ENCODE measurements at places on chromosomes 6 and 20.

DNA sequence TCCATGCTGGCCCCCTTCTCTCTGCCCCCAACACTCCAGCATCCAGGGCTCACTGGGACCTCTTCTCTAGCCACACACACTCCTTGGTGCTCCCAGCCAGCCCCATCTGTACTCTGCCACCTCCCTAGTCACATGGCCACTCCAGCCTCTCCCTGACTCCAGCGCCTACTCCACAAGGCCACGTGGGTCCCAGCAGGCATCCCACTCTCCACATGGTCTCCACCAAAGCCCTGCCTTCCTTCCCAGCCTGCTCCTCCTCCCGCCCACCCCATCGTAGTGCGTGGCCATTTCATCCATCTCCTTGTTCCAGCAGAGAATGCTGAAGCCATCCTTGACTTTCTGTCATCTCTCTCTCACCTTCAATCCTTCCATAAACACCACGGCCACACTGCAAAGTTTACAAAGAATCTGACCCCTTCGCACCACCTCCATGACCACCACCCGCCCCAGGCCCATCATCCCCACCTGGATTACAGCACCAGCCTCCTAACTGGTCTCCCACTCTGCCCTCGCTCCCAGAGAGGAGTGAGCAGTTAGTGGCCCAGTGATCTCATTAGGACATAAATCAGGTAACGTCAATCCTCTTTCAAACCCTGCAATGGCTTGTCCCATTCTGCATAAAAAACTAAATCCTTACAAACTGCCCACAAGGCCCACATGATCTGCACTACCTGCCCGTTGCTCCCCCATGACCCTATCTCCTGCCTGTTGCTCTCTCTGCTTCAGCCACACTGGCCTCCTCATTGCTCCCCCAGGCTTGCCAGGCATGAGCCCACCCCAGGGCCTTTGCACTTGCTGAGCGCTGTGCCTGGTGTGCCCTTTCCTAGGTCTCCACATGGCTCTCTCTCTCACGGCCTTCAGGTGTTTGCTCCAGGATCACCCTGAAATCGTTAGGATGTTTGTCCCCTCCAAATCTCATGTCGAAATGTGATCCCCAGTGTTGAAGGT, 96.2 kb downstream of the GRM4 start:
- no peak for DNase-seq

GRCh38 chr6:20200761-20201630, 11.3 kb downstream of the MBOAT1 start:
- DNase-seq: no peak

DNA sequence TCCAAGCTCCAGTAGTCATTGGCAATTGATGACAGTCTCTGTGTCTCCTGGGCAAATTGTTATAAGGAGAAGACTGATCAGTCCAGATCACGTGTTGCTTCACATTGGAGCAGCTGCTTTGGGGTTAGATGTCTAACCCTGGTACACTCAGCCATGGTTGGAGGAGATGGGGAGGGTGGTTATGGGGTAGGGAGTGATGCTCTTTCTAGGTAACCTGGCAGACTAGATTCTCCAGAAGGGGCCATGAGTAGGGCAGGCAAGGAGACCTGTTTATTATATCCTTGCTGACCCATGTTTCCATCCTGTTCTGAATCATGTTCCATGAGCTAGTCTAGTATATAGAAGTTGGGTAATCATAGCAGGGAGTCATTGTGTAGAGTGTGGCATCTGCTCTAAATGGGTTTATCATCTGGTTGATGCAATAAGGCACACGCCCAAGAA, 50.8 kb upstream of the BACH2 start:
- DNase-seq: no peak

- no peak for DNase-seq
These were observed 72.7 kb upstream of the RCAN2 start for GRCh38 chr6:46563924-46564323.

- DNase-seq: no peak
These were observed 110.0 kb downstream of the SCML4 start for GRCh38 chr6:107714104-107714503.

GRCh38 chr6:143510991-143511891, at the start of gene FUCA2:
Gene FUCA2, minus strand, starts transcription at chr6:143511720. Its CDS starts 86 bp downstream, at chr6:143511634.
- peak; percentile 79 for DNase-seq

DNA sequence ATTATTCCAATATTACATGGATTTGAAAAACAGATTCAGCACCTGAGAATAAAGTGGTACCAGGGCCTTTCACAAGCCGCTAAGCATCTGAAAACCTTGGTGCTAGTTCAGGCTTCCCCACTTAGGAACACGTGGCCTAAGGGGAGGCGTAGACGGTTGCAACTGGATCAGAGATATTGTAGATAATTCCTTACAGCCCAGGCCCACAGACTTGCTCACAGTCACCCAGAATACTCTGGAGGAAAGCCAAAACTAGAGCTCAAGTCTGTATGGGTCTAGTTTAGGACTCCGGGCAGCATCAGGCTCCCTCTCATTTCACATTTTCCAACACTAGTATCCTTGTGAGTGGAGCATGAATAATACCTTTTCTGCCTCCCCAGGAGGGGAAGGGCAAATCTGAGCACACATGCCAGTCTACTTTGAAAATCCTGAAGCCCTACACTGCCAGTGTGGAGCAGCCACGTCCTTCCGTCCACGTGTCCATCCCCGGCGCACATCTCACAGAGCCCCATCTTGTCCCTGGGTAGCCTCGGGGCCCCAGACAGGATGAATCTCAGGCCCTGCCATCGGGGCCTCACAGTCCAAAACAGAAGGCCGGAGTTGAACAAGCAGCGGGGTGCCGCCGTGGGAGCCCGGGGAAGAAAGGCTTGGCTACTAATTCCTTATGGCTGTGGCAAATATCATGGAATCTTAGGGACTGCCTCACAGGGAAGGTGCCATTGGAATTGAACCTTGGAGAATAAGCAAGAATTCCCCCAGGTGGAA, 299.3 kb downstream of the NRN1 start:
- no peak for DNase-seq

DNA sequence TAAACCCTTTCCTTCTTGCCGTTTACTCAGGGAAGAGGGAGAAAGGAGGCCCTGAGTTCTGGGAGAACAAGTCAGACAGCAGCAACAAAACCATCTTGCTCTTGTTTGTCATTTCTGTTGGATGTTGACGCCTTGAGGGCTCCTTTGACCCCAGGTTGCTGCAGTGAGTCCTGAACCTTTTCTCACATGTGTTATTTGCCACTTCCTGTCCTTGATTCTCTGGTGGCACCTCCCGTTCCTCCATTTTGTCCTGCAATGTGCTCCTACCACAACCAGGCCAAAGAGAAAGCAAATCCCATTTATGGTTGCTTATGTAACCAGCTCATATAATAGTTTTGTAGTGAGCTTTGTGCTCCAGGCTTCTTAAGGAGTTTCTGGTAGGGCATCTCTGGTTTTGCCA, 66.6 kb upstream of the ADGRF4 start:
- no peak for DNase-seq

- DNase-seq: no peak
These were observed 30.5 kb downstream of the NPEPL1 start for GRCh38 chr20:58722877-58723627.

GRCh38 chr20:5557123-5557522, 193.1 kb upstream of the SHLD1 start:
- peak; percentile 58 for DNase-seq

- DNase-seq: no peak
These were observed 32.5 kb upstream of the TMEM244 start for GRCh38 chr6:129893640-129894039.

- no peak for DNase-seq
These were observed 13.4 kb downstream of the ALDH8A1 start for GRCh38 chr6:134936476-134936875.

- no peak for DNase-seq
These were observed 60.5 kb downstream of the EDN1 start for GRCh38 chr6:12350644-12351170.

DNA sequence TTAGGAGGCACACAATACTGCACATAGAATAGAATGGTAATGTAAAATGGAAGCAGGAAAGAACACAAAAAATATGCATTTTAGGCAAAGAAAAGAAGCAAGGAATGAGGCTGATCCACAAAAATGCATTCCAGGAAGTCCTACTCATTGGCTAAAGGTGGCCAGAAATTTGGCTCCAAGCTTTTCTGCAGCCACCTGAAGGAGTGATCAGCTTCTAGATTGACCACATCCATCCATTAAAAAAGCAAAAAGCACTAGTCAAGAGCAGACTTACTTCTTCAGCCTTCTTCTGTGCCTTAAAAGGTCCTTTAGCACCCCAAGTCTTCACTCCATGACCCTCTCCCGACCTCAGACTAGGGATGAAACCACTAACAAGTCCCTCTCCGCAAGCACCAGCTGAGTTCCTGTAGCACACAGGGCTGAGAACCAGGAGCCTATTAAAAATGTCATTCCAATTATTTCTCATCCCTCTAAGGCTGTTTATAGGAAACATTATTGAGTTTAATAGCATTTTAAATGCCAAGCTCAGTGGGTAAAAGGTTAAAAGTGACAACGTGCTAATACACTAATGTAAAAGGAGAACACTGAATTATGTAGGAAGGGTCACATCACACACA, 36.5 kb downstream of the TRAM2 start:
- DNase-seq: no peak

GRCh38 chr6:18465410-18466154, 78.4 kb downstream of the RNF144B start:
- no peak for DNase-seq

DNA sequence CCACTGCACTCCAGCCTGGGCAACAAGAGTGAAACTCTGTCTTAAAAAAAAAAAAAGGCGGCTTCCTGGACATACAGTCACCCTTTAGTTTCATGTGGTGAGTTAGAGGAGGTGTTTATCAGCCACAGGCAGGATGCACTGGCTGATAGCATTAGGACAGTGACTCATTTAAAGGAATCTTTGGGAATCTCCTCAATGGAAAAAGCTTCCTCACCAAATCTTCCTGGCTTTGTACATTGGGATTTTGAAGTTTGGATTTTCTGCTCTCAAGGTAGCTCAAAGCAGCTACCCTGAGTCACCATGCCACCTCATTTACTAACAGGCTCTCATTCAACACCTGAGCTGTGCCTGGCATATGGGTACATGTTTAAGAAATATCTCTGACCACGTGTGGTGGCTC, 20.2 kb downstream of the PRPH2 start:
- DNase-seq: no peak

DNA sequence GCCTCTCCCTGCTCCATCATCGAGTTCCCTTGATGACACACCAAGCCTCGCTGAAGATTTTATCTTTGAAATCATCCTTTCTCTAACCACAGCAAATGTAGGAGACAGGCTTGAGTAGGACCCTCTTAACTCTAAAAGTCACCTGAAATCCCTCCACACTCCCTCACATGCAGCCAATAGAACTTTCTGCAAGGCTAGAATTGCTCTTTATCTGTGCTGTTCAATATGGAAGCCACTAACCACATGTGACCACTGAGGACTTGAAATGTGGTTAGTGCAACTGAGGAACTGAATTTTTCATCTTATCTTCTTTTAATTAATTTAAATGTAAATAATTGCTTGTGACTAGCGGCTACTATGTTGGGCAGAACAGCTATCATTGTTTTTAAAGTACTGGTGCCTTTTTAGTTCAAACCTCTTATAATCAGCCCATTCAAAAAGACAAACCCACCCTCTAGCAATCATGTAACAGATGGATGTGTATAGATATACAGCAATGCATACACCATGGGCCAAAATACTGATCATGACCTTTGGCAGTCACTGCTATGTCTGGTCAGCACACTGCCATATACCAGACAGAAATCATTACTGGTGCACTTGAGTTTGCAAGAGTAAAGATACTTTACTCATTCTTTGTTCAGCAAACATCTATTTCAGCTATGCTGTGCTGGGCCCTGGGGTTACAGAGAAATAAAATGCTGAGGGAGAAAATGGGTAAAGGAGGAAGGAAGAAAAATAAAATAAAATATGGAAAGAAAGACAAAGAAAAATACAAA, 50.0 kb downstream of the GFOD1 start:
- DNase-seq: no peak

- no peak for DNase-seq
These were observed 6.0 kb downstream of the LHFPL5 start for GRCh38 chr6:35810971-35811698.

DNA sequence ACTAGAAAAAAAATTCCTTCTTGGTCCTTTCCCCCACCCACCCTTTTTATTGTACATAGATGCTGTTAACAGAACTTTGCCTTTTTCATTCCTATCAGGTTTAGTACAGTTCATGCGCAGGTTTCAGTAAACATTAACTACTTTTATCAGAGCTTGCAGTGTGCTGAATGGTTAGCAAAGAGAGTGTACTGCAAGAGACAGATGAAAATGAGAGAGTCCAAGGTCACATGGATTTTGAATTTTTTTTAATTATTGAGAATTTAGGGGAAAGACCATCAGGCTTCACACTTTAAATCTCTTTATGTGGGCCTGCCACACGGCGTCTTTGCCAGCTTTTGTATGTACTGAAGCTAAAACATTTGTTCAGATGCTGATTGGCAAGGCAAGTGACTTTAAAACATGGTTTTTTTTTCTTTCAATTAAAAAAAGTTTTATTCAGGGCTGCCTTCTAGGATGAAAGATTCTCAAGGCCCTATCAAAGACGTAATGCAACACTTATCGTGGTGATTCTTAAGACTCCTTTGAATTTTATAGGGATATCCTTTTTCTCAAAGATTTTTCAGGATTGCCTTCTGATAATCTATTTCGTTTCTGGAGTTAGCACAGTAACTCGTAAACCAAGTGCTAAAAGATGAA, 32.2 kb downstream of the RREB1 start:
- DNase-seq: no peak

GRCh38 chr6:41345901-41346300, 10.5 kb downstream of the NCR2 start:
- no peak for DNase-seq

- no peak for DNase-seq
These were observed 37.8 kb downstream of the MCUR1 start for GRCh38 chr6:13776602-13777001.

GRCh38 chr20:34475979-34476736, 40.1 kb upstream of the DYNLRB1 start:
- peak; percentile 52 for DNase-seq

GRCh38 chr6:34099878-34100277, 46.0 kb downstream of the GRM4 start:
- DNase-seq: no peak

DNA sequence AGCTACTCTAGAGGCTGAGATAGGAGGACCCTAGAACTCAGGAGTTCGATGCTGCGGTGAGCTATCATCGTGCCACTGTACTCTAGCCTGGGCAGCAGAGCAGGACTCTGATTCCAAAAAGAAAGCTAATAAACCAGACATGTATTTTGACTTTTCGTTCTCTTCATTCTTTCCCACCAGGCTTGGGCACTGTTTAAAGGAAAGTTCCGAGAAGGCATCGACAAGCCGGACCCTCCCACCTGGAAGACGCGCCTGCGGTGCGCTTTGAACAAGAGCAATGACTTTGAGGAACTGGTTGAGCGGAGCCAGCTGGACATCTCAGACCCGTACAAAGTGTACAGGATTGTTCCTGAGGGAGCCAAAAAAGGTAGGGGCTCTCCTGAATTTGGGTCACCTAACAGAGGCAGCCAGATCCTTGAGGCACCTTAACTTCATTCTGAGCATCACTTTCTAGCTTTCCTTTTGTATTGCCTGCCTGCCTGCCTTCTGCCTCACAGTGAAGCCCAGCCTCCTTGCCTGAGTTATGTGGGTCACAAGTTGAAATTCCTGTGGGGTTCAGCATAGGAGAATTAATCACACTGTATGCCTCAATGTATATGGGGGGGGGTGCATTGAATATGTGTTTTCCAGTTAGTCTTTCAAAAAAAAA, 3.2 kb downstream of the IRF4 start:
- DNase-seq: no peak

GRCh38 chr6:99130897-99131873, 183.4 kb upstream of the FBXL4 start:
- DNase-seq: no peak

GRCh38 chr6:53944543-53944942, 149.7 kb downstream of the LRRC1 start:
- no peak for DNase-seq

Measured in GM13976 (cell line).